ENCODE measurements at places on chromosomes 6 and 20. TPM values are rescaled to one million over a fixed set of nuclear protein-coding genes. Genes with fewer than 3 reads are reported as not detected.

KIAA1586 gene
- total RNA-seq = 29.1 TPM

HIVEP1 gene
- total RNA-seq = 28.8 TPM

SEMG1 gene
- total RNA-seq = not detected

SCAF8 gene
- 38.6 TPM for total RNA-seq

BMP7 gene
- 0.13 TPM for total RNA-seq
